ENCODE measurements at places on chromosomes 1 and 21.

DNA sequence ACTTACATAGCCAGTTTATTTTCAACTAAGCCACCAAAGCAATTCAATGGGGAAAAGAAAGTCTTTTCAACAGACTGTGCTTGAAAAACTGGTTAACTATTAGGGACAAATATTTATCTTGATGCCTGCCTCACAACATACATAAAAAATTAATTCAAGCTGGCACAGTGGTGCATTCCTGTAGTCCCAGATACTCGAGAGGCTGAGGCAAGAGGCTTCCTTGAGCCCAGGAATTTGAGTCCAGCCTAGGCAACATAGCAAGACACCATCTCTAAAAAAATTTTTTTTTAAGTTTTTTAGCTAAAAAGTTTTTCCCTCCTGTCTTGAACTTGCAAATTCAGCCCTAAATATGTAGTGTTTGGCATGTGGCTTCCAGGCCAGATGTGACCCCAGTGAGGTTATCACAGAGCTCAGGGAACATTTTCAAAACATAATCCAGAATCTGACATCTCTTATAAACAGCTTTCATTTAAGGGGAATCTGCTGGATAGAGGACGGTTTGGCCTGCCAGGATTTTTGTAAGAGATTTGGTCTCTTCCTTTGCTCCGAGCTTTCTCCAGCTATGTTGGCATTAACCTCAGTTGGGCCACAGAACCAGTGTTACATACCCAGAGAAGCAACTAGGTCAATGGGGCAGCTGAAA, 46.4 kb downstream of the COL6A1 start:
- no peak for DNase-seq

GRCh38 chr1:151838222-151839081, 1.2 kb downstream of the C2CD4D start:
- no peak for DNase-seq

- DNase-seq: no peak
Measured at GRCh38 chr1:201282931-201283829, at the start of gene PKP1. Gene PKP1 (plus strand): TSS chr1:201283506. CDS start chr1:201283703, 197 bp downstream.

DNA sequence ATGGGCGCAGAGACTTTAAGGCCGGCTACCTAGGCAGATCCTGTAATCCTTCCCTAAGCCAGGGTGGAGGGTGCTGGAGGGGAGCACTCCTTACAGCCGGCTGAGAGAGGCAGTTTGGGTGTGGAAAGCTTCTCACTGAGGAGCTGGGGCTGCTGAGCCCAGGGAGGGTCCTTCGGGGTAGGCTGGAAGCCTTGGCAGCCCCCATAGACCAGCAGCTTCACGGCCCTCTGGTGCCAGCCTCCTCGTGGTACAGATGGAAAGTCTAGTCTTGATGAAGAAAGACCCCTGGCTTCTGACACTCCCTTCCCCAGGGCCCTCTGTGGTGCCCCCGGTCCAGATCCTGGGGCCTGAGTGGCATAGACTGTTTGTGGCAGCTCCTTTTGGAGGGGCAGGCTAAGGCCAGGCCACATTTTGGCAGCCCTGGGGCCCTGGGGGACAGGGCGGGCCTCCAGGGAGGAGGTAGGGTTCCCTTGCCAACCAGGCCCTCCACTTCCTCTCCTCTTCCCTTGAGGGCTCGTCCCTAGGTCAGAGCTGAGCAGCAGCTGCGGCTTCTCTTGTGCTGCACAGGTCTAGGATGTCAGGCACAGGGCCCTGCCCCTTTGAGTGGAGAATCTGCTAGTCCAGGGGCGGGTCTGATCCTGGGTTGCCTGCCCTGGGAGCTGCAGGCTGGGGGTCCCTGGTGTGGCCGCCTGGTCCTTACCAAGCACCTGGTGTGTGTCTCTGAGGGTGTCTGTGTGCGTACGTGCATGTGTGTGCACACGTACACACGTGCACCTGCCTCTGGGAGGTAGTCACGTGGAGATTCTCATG, 4.8 kb downstream of the AMPD2 start:
- DNase-seq: no peak

DNA sequence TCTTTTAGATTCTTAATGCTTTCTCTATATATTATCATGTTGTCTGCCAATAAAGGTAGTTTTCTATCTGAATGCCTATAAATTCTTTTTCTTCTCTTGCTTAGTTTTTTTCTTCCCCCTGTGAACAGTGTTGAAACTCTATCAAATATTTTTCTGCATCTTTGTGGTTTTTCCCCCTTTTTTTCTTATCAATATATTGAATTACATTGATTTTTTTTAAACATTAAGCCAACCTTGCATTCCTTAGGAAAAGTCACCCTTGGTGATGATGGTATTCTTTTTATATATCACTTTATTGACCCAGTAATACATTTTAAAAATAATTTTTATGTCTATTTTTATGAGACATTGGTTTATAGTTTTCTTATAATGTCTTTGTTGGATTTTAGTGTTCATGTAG, 131.7 kb downstream of the RABGAP1L start:
- DNase-seq: no peak

DNA sequence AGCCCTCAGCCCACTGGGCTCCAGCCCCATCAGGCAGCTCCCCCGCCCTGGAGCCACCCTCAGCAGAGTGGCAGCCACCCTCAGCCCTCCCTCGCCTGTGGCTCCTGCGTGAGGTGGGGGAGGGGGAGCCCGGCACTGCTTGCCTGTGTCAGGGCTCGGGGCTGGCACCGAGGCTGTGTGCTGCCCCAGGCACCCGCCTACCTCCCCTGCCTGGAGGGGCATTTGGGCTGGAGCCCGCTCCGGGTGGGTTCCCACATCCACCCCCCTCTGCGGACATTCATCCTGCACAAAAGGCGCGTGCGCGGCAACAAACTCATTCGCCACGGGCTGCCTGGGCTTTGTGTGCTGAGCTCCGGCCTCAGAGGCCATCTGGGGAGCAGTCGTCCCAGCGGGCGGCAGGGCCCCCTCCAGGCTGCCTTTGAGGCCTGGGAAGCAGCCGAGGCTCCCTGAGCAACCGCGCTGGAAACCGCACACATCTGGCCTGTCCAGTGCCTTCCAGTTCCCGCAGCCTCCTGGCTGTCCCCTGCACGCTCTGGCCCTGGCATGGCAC, 12.6 kb upstream of the TNFRSF14 start:
- no peak for DNase-seq

DNA sequence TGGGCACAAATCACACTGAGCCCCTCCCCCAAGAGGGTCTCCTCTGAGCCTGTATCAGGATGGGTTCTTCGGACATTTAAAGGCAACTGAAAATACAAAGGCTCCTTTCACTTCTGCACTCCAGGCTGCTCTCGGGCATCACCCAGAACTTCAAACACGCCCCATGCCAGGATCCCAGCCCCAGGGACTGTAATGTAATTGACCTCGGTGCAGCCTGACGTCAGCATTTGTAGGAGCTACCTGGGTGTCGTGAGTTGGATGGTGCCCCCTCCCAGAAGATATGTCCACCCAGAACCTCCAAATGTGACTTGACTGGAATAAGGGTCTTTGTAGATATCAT, 95.2 kb downstream of the PSMG1 start:
- no peak for DNase-seq

DNA sequence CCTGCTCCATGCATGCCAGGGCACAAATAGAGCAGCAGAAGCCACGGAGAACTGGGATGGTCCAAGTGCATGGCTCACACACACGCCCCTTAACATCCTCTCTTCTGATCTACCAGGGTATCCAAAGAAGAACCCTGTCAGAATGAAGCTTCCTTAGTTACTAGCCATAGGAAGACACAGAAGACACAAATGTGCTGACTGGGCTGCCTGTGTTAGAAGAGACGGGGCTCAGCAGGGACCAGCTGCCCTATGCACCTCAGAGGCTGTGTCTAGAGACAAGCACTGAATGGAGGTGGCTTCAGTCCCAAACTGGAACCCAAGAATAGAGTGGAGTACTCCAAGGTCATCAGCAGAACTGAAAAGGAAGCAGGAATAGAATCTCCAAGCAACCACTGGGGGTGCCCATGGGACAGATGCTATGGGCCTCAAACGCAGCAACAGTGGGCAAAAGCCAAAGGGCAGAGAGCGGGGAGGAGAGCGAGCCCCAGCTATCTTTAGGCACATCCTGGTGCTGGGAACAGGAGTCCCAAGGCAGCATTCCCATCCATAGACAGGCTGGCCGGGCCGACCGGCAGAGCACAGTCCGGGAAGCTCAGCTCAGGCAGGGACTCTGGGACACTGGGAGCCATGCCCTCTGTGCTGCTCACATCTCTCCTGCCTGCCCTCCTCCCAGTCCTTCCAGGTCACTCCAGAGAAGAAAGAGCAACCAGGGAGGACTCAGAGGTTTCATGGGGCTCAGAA, 9.5 kb downstream of the SLC6A9 start:
- no peak for DNase-seq

GRCh38 chr1:212643877-212644276, 35.3 kb downstream of the ATF3 start:
- no peak for DNase-seq

- DNase-seq: no peak
Measured at GRCh38 chr1:13829152-13829769, 129.3 kb downstream of the PRDM2 start.
